Stimulated activated CD8-positive, alpha-beta memory T cell treated with anti-CD3 and anti-CD28 coated beads, Interleukin-4, amount 100 ng/mL, for 1 hour (primary cell): ENCODE measurements at places on chromosomes 11 and 22.

- peak; percentile 20 for DNase-seq
Observed at GRCh38 chr11:121417055-121417551, 35.0 kb upstream of the SORL1 start.

- no peak for DNase-seq
Observed at GRCh38 chr11:32705309-32706033, 89.0 kb downstream of the CCDC73 start.

GRCh38 chr11:3807909-3808860 lies at the start of gene PGAP2:
Gene PGAP2 (plus strand): TSS chr11:3808560. CDS start chr11:3811260, 2,700 bp downstream.
- peak; percentile 21 for DNase-seq

- no peak for DNase-seq
Observed at GRCh38 chr11:44622190-44622650, 56.8 kb downstream of the CD82 start.

- no peak for DNase-seq
Observed at GRCh38 chr11:31874631-31875191, 63.6 kb upstream of the PAX6 start.

- no peak for DNase-seq
Observed at GRCh38 chr11:73192272-73192671, 25.8 kb upstream of the P2RY2 start.

DNA sequence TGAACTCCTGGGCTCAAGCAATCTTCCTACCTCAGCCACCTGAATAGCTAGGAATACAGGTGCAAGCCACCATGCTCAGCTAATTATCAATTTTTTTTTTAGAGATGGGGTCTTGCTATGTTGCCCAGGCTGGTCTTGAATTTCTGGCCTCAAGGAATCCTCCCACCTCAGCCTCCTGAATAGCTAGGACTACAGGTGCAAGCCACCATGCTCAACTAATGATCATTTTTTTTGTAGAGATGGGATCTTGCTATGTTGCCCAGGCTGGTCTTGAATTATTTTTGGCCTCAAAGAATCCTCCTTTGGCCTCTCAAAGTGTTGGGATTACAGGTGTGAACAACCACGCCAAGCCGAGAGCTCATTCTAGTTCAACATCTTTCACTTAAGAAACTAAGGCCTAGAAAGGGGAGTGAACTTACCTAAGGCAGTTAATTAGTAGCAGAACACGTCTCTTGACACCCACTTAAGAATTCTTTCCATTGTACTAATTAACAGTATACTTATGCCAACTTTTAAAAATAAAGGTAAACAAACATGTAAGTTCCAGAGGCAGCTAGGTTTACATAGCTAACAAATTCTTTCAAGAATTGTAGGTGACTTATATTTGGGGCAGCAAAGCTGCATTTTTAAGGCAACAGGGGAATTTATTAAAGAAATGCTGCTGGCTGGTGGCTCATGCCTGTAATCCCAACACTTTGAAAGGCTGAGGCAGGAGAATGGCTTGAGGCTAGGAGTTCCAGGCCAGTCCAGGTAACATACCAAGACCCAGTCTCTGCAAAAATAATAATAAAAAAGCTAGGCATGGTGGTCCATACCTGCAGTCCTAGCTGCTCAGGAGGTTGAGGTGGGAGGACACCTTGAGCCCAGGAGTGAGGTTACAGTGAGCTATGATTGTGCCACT lies 9.6 kb downstream of the ZBED5 start:
- no peak for DNase-seq

DNA sequence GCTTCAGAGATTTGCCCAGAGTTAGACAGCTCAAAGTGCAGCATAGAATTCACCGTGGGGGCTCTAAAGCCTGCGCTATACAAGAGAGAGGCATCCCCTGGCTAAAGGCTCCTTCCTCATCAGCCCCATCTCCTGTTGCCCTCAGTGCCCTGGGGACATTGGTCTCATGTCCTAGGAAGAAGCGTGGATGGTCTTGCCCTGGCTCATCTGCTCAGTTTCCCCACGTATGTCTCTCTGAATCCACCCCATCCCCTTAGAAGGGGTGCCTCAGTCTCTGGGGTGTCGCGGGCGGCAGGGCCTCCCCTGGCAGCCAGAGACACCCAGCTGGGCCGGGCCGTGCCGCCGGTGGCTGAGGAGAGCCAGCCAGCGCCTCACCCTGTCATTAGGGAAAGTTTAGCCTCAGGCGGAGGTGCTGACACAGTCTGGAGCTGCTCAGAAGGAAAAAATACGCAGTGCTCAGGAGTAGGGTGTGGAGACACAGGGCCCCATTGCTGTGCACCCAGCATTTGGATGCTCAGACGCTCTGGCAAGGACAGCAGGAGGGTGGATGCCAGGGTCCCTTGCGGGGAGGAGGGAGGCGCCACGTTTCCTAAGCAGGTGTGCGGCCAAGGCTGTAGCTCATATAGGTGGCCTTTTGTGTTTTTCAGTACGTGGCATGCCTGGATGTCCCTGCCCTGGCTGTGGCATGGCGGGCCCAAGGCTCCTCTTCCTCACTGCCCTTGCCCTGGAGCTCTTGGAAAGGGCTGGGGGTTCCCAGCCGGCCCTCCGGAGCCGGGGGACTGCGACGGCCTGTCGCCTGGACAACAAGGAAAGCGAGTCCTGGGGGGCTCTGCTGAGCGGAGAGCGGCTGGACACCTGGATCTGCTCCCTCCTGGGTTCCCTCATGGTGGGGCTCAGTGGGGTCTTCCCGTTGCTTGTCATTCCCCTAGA lies 1.3 kb downstream of the SLC39A13 start:
- DNase-seq, result no peak

GRCh38 chr22:45577746-45578523 lies 75.3 kb downstream of the FBLN1 start:
- peak; percentile 51 for DNase-seq
